ENCODE measurements at places on chromosomes 11 and 22.
A peak's percentile ranks its signal among the peaks of the same experiment; 100 is the strongest.

DNA sequence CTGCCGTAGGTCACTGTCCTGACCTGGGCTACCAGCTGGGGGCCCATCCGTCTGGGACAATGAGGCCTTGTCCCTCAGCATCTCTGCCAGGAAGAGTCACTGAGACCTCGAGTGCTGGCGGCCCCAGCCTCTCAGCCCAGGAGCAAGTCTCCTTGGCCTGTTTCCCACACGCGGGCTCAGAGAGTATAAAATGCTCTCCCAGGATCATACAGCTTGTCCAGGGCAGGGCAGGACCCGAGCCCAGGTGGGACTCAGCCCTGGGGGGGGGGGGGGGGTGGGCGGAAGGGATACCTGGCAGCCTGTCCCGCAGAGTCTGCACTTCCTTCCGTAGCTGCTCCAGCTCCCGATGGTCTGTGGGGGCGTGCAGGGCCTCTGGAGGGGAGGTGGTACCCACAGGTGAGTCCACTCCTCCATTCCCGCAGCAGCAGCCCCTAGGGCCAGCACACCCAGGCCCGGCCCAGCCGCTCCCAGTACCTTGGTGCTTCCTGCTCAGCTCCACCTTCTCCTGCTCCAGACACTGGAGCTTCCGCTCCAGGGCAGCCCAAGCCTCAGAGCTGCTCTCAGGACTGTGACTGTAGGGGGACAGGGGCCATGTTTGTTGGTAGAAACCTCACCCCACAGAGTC, 7.9 kb downstream of the CDC42BPG start:
- no peak for DNase-seq

GRCh38 chr22:25153961-25154666, 45.5 kb upstream of the CRYBB3 start:
- DNase-seq: no peak

DNA sequence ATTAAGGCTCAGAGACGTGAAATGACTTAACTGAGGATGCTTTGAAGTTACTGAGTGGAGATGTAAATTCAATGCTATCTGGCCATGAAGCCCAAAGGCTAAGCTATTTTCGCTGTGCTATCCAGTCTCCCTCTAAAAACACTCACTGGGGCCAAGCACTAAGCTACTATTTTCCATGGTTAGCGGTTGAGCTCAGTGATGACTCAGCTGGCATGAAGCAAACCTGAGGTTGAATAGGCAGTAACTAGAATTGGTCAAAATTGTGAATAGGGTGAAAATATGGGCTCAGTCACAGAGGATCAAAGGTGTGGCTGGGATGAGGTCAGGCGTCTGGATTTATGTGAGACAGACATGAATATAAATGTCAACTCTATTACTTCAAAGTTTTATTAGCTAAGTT, 564.2 kb upstream of the KIRREL3 start:
- DNase-seq: no peak

DNA sequence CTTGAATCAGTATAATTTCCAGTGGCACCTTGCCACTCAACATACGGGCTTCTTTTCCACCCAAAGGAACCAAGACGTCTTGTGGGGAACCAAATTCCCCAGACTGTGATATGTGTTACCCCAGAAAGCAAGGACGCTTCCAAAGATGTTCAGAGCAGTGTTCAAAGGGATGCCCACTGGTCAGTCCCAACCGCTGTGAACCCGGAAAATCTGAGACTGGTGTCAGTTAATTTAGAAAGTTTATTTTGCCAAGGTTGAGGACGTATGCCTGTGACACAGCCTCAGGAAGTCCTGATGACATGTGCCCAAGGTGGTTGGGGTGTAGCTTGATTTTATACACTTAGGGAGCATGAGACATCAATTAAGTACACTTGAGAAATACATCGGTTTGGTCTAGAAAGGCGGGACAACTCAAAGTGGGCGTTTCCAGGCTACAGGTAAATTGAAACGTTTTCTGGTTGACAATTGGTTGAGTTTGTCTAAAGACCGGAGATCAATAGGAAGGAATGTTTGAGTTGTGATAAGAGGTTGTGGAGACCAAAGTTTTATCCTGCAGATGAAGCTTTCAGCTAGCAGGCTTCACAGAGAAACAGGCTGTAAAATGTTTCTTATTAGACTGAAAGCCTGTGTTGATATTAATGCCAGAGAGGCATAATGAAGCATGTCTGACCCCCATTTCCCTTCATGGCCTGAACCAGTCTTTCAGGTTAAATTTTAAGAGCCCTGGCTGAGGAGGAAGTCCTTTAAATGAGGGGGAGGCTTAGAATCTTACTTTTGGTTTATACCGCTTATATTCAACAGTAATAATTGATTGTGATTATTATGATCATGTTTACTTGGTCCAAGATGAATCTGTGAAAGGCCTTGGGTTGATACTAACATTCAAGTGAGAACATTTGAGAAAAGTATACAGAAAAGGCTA, 6.8 kb downstream of the APOL3 start:
- DNase-seq: no peak

DNA sequence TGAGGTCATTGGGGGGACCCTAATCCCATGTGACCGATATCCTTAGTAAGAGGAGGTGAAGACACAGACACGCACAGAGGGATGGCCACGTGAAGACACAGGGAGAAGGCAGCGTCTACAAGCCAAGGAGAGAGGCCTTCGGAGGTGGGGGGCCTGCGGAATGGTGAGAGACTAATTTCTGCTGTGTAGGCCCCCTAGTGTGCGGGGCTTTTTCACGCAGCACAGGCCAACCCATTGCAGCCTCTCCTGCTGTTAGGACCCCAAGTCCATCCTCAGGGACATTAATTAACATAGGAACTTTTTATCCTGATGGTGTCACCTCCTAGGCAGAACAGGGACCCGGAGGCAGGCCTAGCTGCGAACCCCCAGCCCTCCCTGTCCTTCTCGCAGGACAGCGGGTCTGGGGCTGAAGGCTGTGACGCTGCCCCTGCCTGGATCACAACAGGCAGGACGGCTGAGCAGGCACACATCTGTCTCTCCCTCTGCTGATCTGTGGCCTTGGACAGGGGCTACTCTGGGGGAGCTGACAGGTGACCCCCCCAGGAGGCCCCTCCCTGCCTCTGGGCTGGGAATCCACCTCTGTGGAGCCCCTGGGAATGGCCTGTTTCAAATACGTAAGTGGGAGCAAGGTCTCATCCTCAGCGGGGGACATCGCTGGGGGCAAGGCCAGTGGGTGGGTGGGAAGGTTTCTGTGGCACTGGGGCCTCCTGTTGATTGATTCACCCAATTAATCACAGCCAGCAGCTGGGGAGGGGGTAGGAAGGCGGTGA, 7.9 kb downstream of the ASCL2 start:
- DNase-seq: no peak

DNA sequence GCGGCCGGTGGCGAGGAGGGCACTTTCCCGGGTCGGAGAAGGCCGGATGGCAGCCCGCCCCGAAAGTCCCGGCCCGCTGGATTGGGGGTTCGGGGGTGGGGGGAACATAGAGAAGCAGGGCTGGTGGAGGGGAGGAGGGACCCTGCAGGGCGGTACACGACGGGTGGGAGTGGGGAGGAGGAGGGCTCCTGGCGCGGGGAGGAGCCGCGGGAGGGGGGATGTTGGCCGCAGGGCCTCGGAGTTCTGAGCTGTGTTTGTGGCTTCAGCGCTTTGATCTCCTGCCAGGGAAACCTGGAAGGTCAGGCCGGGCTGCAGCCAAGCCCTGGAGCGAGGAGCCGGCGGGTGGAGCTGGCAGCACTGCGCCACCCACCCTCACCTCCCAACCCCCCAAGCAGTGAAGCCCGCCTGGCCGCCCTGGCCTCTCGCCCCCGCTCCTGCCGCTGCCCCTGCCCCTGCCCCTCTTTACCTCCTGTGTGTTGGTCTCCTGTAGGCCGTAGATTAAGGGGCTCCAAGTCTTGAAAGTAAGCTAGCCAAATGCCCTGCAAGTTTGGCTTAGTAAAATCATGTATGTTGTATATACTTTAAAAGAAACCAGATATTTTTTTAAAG, 30.9 kb downstream of the C22orf31 start:
- no peak for DNase-seq

GRCh38 chr11:72583177-72583553, 91.1 kb downstream of the PDE2A start:
- DNase-seq: no peak

GRCh38 chr22:31107894-31108218, 488 bp upstream of the SELENOM start:
- DNase-seq: no peak

DNA sequence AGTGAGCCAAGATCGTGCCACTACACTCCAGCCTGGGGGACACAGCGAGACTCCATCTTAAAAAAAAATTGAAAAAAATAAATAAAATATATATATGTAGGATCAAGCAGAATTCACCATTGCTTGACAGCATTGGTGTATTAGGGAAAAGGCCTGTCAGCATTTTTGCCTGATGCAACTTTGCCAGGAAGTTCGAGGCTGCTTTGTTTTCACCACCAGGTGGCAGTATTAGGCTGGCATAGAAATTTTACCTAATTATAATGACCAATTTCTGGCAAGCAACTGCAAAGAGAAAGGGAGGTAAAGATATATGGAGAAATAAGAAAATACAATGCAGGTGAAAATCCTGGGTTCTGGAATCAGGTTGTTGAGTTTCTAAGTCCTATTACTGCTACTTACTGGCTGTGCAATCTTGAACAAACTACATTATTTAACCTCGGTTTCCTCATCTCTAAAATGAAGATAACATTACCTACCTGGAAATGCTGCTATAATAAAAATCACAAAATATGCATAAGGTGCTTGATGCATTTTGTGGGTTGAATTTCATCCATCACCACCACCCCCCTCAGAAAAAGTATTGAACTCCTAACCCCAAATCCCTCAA, 24.7 kb downstream of the LAYN start:
- DNase-seq: peak; percentile 50

GRCh38 chr11:27839226-27839913, 139.1 kb upstream of the BDNF start:
- no peak for DNase-seq

- DNase-seq: no peak
Measured at GRCh38 chr11:118086913-118087768, at the start of gene SMIM35. Gene SMIM35, minus strand, starts transcription at chr11:118086963. Its CDS starts 206 bp downstream, at chr11:118086757.

- DNase-seq: no peak
Measured at GRCh38 chr11:15547685-15548084, 433.0 kb downstream of the INSC start.

- no peak for DNase-seq
Measured at GRCh38 chr11:117523680-117524079, 196.0 kb downstream of the CEP164 start.

GRCh38 chr11:60775420-60775961, 9.6 kb upstream of the MS4A10 start:
- peak; percentile 71 for DNase-seq

- no peak for DNase-seq
Measured at GRCh38 chr11:35688023-35688422, 25.4 kb downstream of the TRIM44 start.

GRCh38 chr22:30866216-30866615, 102.4 kb downstream of the MORC2 start:
- DNase-seq: no peak

DNA sequence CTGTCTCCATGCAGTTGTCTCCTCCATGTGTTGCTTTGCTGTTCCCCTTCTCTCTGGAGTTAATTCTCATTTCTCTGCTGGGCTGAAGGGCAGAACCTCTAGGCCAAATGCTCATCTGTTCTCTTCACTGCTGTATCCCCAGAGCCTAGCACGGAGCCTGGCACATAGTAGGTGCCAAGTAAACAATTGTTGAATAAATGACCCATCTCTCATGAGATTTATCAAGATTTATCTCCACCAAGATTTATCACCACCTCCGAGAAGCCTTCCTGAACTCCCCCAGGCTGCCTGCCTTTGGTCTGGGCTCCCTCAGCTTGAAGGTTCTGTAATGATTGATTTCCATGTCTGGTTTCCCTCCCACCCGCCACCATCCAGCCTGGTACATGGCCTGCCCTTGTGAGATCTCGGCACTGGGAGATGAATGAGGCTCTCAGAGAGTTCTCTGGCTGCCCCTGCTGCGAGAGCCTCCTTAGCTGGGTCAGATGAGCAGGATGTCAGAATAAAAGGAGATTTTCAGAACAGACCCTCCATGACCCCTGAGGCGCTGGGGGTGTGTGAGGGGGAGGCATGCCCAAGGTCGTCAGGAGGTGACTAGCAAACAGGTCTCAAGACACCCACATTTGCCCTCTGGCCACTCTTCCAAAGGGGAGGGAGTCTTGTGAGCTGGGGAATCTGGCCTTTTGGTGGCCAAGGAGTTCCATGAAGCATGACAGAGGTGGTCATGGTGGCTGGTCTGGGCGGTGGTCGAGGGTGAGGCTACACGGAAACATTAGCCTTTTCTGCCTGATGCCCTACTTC, 2.4 kb upstream of the GDPD5 start:
- no peak for DNase-seq

DNA sequence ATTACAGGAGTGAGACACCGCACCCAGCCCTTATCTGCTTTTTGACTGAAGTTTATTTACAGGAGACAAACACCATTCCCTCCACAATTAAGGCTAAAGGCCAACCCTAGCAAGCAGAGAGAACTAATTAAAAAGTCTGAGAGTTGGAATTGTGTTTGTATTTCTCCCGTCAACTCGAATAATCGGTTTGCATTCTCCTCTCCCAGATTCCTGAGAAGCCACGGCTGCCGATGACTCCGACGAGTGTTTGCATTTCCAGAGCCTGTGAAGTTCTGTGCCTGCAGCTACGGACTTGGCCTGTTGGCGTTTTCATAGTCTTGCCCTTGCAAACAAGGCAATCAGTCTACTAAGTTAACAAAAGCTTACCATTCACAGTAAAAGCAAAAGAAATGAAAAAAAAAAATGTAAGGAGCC, 73.2 kb upstream of the NUP50 start:
- no peak for DNase-seq

GRCh38 chr22:48644997-48645396, 1182.7 kb downstream of the BRD1 start:
- no peak for DNase-seq

GRCh38 chr11:69500285-69501120, 19.0 kb downstream of the LINC01488 start:
- DNase-seq: no peak

- no peak for DNase-seq
Measured at GRCh38 chr11:69640995-69641581, at the start of gene CCND1. Gene CCND1, plus strand, starts transcription at chr11:69641156. Its CDS starts 158 bp downstream, at chr11:69641314.

DNA sequence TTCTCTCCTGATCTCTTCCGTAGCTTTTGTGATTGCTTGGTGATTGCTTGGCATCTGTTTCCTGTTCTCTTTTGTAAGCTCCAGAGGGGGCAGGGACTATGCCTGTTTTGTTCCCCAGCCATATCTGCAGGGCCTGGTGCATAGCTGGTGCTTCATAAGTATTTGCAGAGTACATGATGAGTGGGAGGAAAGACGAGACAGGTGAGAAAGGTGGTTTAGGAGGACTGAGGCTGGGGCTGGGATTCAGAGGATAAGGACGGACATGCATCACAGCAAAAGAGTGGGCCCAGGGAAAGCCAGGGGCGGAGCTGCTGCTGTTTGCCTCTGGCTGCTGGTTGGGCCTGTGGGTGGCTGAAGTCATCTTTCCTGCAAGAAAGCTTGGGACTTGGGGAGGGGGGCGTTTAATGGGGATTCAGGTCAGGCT, 62.4 kb downstream of the DSCAML1 start:
- no peak for DNase-seq

DNA sequence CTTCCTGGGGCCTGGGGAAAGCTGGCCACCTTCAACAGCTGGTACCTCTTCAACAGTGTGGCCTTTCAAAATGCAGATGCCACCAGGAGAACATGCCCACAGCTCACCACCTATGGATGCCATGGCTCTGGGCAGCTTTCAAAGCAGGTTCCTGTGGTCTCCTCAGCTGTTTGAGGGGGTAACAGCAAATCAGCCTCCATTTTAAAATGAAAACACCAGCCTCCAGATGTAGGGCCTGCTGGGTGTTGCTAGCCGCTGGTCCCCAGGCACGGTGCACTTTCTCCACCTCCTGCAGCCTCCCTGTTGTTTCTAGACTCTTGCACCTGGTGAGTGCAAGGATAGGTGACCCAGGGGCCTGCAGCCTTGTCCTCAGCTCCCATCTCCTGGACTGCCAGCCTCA, 10.0 kb downstream of the CDPF1 start:
- DNase-seq: no peak

- DNase-seq: no peak
Measured at GRCh38 chr11:28133146-28133545, 25.0 kb downstream of the METTL15 start.

All from effector CD4-positive, alpha-beta T cell (primary cell).